ENCODE measurements at places on chromosomes 4 and X.
A peak's percentile ranks its signal among the peaks of the same experiment; 100 is the strongest.

DNA sequence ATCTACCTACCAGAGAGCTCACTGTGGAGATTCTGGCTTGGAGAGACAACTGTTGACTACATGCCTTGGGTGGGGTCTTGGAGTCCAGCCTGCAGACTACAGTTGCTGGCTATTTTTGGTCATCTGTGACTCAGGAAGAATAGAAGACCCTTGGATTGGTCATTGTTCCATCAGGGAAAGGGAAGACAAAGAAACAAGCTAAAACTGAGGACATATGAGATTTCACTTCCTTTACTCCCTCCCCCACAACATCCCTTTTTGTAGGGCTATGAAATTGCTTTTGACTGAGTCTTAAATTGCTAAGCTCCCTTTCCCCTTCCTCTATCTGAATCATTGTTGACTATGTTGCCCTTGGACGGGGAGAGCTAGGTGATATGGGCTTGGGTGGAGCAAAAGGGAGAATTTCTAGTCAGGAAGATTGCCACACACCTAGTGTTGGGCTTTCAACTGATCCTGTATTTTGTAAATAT is 11.7 kb downstream of the MSN start:
- no peaks in the 10 kb centered on the region for H3K36me3 ChIP-seq
- H3K4me1 ChIP-seq: peaks cover 7% of the 10 kb centered on the region
- DNase-seq: no peak
- H3K27ac ChIP-seq: no peak overlapping the region
- H3K27me3 ChIP-seq: no peaks in the 10 kb centered on the region

- H3K4me1 ChIP-seq: no peaks in the 10 kb centered on the region
- DNase-seq: no peak
- H3K36me3 ChIP-seq: no peaks in the 10 kb centered on the region
- H3K27me3 ChIP-seq: no peaks in the 10 kb centered on the region
Observed at GRCh38 chr4:54197926-54198325, 31.2 kb upstream of the PDGFRA start.

- peak overlapping the region; percentile 61 for H3K4me3 ChIP-seq
- no peaks in the 10 kb centered on the region for H3K27me3 ChIP-seq
- DNase-seq: peak; percentile 48
- peak overlapping the region; percentile 85 for H3K27ac ChIP-seq
- H3K4me1 ChIP-seq: peaks cover 51% of the 10 kb centered on the region
Observed at GRCh38 chrX:40152741-40153344, 55.1 kb upstream of the BCOR start.

GRCh38 chr4:6596948-6597347 is 22.0 kb downstream of the MAN2B2 start:
- H3K27me3 ChIP-seq: no peaks in the 10 kb centered on the region
- H3K4me1 ChIP-seq: no peaks in the 10 kb centered on the region
- no peak for DNase-seq
- H3K36me3 ChIP-seq: no peaks in the 10 kb centered on the region

DNA sequence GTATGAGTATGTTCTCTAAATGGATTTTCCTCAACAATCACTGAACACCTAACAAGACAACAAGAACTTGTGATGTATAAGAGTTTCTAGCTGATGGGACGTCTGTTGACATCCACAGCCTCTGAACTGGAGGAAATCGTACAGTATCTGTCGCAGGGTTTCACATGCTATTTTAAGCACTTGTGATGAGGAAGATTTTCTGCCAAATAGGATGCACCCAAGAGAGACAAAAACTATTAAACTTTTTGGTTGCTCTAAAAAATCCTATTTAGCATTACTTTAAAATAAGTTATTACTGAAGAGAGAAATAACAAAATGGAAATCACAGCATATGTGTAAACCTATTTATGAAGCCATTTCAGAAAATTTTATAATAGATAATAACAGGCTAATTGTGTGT is 356.1 kb upstream of the SLC7A11 start:
- no peaks in the 10 kb centered on the region for H3K36me3 ChIP-seq
- no peak for DNase-seq
- no peak overlapping the region for H3K27ac ChIP-seq
- H3K4me1 ChIP-seq: no peaks in the 10 kb centered on the region

GRCh38 chr4:71195924-71196323 is 142.9 kb upstream of the SLC4A4 start:
- no peaks in the 10 kb centered on the region for H3K4me1 ChIP-seq
- no peak overlapping the region for H3K27ac ChIP-seq
- H3K36me3 ChIP-seq: no peaks in the 10 kb centered on the region
- no peak for DNase-seq
- H3K4me3 ChIP-seq: no peak overlapping the region

GRCh38 chr4:136412708-136413107 is 1119.6 kb downstream of the PCDH18 start:
- DNase-seq: no peak
- no peaks in the 10 kb centered on the region for H3K36me3 ChIP-seq
- H3K27ac ChIP-seq: no peak overlapping the region
- no peaks in the 10 kb centered on the region for H3K4me1 ChIP-seq

DNA sequence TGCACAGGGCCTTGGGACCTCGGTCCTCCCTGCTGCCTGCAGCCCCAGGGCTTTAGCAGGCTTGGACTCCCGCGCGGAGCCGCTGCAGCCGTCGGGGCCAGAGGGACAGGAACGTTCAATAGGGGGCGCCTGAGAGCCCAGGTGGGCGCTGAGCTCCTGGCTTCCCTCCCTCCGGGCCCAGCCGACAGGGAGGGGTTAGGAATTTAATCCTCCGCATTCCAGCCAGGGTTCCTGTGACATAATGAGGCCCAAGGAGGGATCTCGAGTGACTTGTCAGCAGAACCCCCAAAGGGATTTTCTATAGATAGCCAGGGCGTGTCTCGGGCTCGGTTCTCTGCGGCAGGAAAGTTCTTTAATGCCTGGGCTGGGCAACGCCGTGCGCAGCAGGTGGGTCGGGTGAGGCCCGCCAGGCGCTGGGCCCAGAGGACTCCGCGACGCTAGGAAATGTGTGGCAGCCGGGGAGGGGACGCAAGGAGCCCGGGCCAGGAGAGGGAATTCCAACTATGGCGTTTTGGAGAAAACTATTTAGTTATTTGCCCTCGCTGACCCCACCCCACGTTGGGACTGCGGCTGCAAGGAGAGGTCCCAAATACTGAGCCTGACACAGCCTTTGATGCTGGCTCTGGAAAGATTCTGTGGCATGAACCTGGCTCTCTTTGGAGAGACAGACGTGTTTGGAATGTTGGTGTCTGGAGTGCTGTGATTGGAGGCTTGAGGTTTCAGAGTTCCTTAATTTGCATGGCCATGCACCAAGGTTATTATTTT is 285.2 kb upstream of the GATB start:
- no peaks in the 10 kb centered on the region for H3K27me3 ChIP-seq
- peak; percentile 29 for DNase-seq
- H3K4me3 ChIP-seq: peak overlapping the region; percentile 17

DNA sequence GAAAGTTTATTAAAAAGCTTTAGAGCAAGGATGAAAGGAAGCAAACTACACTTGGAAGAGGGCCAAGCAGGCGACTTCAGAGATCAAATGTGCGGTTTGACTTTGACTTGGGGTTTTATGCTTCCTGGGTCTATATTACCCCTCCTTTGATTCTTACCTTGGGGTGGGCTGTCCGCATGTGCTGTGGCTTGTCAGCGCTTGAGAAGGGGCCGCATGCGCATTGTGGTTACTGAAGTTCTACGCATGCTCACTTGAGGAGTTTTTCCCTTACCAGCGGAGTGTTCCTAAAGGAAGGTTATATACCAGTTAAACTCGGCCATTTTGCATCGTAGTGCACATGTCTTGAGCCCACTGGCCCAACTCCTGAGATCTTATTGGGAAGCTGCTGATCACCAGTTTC is 9.9 kb downstream of the ZNF157 start:
- H3K27ac ChIP-seq: no peak overlapping the region
- DNase-seq: no peak
- no peak overlapping the region for H3K4me3 ChIP-seq
- no peaks in the 10 kb centered on the region for H3K4me1 ChIP-seq
- no peaks in the 10 kb centered on the region for H3K27me3 ChIP-seq
- no peaks in the 10 kb centered on the region for H3K36me3 ChIP-seq

DNA sequence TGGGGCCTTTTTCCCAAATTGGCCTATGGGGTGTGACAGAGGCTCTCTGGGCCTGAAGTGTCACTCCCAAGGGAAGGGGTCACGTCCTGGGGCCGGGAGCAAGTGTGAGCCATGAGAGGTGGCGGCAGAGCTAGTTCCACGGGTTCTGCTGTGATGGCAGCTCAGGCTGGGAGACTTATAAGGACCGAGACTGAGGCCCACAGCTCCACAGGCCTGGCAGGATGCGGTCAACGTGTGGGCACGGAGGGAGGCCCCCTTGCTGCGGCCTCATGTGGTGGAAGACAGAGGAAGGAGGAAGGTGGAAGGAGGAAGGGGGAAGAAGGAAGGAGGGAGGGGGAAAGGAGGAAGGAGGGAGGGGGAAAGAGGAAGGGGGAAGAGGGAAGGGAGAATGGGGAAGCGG is 7.2 kb upstream of the CPLX1 start:
- H3K27me3 ChIP-seq: no peaks in the 10 kb centered on the region
- H3K36me3 ChIP-seq: no peaks in the 10 kb centered on the region
- H3K4me1 ChIP-seq: no peaks in the 10 kb centered on the region
- no peak overlapping the region for H3K27ac ChIP-seq
- no peak overlapping the region for H3K4me3 ChIP-seq

GRCh38 chr4:84887824-84888223 is 78.7 kb downstream of the WDFY3 start:
- no peaks in the 10 kb centered on the region for H3K27me3 ChIP-seq
- H3K36me3 ChIP-seq: no peaks in the 10 kb centered on the region
- peak; percentile 24 for DNase-seq
- H3K4me3 ChIP-seq: no peak overlapping the region

Measured in A673 (cell line).